ENCODE measurements at places on chromosomes 3 and 15.

DNA sequence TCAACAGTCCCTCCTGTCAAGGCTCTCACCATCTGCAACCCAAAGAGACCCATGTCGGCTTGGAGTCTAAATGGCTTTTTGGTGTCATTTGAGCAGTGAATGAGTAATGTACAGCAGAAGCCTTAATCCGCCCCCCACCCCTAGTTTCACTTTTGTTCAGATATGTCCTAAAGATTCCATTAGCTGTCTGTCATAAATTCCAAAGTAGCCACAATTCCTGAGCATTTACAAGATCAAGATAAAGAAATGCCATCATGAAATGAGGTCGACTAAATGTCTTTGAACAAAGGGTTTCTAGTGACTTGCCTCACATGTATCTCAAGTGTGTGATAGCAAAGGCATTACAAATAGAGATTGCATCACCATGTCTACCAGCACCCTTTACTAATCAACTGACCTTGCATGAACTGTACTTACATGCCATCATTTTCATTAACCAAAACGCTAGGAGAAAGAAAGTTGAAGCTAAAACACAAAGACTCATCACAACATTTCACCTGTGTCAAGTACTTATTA is 123.8 kb upstream of the PHLDB2 start:
- DNase-seq, result no peak

- no peak for DNase-seq
Measured at GRCh38 chr15:62807539-62808130, 234.9 kb upstream of the TPM1 start.

GRCh38 chr3:181797431-181797830 is 85.7 kb downstream of the SOX2 start:
- DNase-seq, result no peak

DNA sequence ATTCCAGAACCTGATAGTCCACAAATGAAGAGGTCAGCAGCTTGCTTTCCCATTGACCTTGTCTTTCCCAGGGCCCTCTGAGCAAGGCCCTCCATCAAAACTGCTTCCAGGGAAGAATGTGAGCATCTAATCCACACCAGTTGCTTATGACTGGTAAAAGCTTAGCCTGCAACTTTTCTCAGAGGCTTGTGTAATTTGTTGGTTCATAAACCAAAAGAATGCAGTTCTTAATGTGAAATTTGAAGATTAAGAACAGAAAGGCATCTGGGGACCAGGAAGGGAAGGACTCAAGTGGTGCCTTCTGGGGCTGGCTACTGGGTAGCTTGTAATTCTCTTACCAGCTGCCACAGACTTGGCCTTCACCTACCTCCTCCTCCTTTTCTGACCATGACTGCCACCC is 60.9 kb upstream of the EIF1B start:
- DNase-seq, result no peak

DNA sequence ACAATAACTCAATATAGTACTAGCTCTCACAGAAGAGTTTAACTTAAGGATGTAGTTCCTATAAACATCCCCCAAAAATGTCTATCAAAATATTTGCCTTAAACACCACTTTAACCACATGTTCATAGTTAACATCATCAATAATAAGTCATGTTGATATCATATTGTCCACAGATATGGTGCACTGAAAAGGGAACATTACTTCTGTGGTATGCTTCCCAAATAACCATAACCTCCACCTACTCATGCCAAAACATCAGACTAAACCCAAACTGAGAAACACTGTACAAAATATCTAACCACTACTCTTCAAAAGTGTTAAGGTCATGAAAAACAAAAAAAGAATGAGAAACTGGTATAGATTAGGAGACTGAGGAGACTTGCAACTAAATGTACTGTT is 32.9 kb downstream of the SLC4A7 start:
- no peak for DNase-seq

- no peak for DNase-seq
Measured at GRCh38 chr15:38461066-38461833, 7.3 kb downstream of the FAM98B start.

DNA sequence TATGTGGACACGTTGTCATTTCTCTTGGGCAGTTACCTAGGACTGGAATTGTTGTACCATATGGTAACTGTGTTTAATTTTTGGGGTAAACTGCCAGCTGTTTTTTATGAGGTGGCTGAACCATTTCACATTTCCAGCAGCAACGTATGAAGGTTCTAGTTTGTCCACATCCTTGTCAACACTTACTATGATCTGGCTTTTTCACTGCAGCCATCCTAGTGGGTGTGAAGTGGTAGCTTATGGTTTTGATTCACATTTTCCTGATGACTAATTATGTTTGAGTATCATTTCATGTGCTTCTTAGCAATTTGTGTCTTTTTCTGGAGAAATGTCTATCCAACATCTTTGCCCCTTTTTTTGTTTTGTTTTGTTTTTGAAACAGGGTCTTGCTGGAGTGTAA is 96.2 kb downstream of the VGLL4 start:
- DNase-seq, result no peak

DNA sequence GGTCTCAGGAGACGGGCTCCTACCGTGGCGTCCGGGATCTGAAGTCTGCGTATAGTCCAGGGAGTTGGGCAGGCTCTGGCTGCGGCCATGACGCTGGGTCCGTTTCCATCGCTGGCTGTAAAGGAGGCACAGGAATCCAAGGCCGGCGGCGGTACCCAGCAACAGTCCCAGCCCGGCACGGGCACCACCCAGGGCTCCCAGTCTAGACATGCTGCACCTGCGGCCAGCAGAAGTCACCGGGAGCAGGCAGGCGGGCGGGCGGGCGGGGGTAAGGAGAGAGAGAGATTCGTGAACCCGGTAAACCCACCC is 526 bp downstream of the RMDN3 start:
- no peak for DNase-seq

GRCh38 chr3:50347187-50347813 is 1.8 kb upstream of the ZMYND10 start:
- peak; percentile 63 for DNase-seq

DNA sequence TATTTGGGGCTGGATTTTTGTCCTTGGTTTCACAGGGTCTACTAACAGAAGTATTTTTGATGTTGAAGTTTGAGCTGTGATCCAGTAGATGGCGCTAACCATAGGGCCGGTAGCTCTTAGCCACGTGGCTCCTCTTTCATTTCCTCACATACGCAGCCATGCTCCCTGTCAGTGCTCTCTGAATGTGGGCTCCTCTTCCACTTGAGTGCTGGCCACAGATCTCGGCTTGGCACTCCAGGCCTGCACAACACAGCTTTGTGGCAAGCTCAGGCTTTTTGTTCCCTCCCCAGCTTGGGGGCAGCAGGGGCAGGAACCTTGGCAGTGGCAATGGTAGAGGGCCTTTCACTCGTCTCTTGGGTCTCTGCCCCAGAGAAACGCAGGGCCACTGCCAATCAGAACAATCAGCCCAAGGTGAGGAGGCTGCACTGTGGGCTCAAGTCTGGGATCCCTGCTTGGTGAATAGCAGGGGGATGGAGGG is 18.6 kb upstream of the DNAAF4 start:
- DNase-seq, result no peak

GRCh38 chr3:133753107-133753778 is 7.0 kb downstream of the TF start:
- no peak for DNase-seq

GRCh38 chr3:143124601-143125520 is 5.3 kb downstream of the CHST2 start:
- DNase-seq, result no peak

- DNase-seq, result no peak
Measured at GRCh38 chr3:104396974-104397669, 969.6 kb upstream of the ALCAM start.

- no peak for DNase-seq
Measured at GRCh38 chr3:183372911-183373310, 55.5 kb downstream of the MCF2L2 start.

All from activated T-helper 9 cell treated with anti-CD3 and anti-CD28 coated beads, Interleukin-2, amount 50 U/mL, for 16 hours (primary cell).